ENCODE measurements at places on chromosomes 1 and 21.

- DNase-seq = no peak
Observed at GRCh38 chr1:204307334-204307883, 52.3 kb downstream of the PLEKHA6 start.

- DNase-seq = no peak
Observed at GRCh38 chr1:39898191-39898590, 3.5 kb downstream of the MYCL start.

GRCh38 chr1:101311146-101311920, 74.5 kb downstream of the S1PR1 start:
- DNase-seq = no peak

DNA sequence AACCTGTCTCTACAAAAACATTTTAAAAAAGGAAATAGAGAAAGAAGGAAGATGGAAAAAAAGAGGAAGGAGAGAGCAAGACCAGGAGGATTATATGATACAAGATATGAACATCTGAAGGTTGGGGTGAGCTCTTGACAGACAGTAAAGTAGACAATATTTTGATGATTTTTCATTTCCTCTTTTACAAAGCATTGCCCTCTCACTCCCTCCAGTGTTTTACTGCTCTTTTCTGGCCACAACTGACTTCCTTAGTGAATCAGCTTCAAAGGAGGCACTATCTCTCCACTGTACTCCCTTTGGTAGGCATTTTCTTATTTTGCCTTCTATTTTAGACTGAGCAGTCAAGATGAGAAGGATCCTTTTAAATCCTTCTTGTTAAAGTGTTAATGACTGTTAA, 296.7 kb downstream of the KCTD3 start:
- no peak for DNase-seq

DNA sequence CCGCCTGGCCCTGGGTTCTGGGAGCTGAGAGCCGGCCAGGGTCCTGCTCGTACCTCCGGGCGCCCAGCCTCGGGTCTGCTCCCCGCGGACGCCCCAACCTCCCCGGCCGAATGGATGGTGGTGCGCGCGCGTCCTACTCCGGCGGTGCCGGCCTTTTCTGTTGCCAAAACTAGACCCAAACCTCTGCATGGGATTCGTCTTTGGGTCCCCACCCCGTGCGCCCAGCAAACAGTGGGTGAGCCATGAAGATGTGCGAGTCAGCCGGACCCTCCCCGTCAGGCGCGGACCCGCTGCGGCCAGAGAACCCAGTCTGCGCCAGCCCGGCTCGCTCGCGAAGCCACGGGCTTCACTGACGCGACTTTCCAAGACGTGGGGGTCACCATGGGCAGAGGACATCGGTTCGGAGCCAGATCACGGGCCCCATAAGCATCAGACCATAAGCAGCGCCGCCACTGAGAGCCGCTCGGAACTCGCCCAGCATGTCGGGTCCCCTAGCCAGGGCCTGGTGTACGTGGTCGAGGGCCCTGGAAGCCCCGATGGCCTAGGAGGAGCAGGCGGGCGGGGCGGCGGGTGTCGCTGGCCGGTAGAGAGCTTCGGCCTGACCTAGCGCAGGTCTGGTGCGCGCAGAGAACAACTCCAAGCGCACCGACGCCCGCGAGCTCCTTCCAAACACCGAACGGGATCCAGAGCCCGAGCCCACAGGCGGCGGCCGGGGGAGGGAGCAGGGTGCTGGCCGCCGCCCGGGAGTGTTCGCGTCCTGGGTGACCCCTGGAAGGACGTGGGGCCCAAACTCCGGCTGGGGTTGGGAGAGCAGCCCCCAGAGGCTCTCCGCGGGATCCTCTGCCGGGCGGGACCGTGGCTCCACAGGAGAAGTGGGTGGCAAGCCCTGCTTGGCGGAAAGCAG, 1.0 kb upstream of the TP73 start:
- DNase-seq = no peak
